ENCODE measurements at places on chromosomes 2 and 18. TPM values are rescaled to one million over a fixed set of nuclear protein-coding genes. Genes with fewer than 3 reads are reported as not detected.

The RGPD8 gene
- total RNA-seq = 16.4 TPM

The IL36A gene
- total RNA-seq = 2.0 TPM

The GAL3ST2 gene
- 0.25 TPM for total RNA-seq

GRCh38 chr18:12656938-12657683 is 796 bp downstream of the SPIRE1 start:
- peak; percentile 51 for DNase-seq

- DNase-seq = no peak
Observed at GRCh38 chr2:179264368-179265081, at the start of gene SESTD1. SESTD1 (minus strand) TSS chr2:179264832; CDS start chr2:179191841, 72,991 bp downstream.

GRCh38 chr2:204576362-204576979 is 31.2 kb downstream of the PARD3B start:
- no peak for DNase-seq

GRCh38 chr2:32416519-32416918 is 59.7 kb downstream of the BIRC6 start:
- no peak for DNase-seq

GRCh38 chr2:217057773-217058172 is 197.9 kb upstream of the TNP1 start:
- no peak for DNase-seq
